Activated T-helper 2 cell treated with anti-CD3 and anti-CD28 coated beads, Interferon-gamma antibody, Interleukin-2, Interleukin-4, amounts not matched to agents 10 μg/mL and 5 μg/mL and 100 μg/mL, durations not matched to agents 14 hours and 24 hours and 36 hours (primary cell): ENCODE measurements at places on chromosomes 7 and 10. TPM values are rescaled to one million over a fixed set of nuclear protein-coding genes. Genes with fewer than 3 reads are reported as not detected.
A peak's percentile ranks its signal among the peaks of the same experiment; 100 is the strongest.

- DNase-seq: no peak
- H3K4me3 ChIP-seq: no peak overlapping the region
- H3K4me1 ChIP-seq: peaks cover 21% of the 10 kb centered on the region
Measured at GRCh38 chr10:86447432-86447831, 74.2 kb downstream of the WAPL start.

DNA sequence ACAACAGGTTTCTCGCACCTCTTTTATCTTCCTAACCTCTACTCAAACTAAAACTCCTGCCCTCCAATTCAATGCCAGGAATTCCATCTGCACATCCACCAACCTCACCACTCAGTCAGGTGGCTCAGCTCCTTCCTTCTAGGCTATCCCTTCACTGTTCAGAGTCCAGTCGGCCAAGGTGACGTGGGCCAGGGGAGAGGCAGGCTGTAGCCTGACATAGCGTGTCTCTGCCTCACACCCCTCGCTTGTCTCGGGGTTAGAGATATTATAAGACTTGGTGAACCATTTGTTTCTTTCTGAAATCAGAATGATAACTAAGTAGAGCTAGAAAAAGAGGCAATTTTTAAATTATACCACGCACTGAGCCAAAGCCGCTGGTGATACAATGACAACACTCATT, 31.1 kb downstream of the HIPK2 start:
- H3K27me3 ChIP-seq: no peaks in the 10 kb centered on the region
- H3K4me1 ChIP-seq: peaks cover 12% of the 10 kb centered on the region
- no peak for DNase-seq
- H3K36me3 ChIP-seq: peaks cover 3% of the 10 kb centered on the region
- no peak overlapping the region for H3K4me3 ChIP-seq

The TRPV6 gene
- total RNA-seq: 0.07 TPM in 1 of 2 replicates, not detected in the other

DNA sequence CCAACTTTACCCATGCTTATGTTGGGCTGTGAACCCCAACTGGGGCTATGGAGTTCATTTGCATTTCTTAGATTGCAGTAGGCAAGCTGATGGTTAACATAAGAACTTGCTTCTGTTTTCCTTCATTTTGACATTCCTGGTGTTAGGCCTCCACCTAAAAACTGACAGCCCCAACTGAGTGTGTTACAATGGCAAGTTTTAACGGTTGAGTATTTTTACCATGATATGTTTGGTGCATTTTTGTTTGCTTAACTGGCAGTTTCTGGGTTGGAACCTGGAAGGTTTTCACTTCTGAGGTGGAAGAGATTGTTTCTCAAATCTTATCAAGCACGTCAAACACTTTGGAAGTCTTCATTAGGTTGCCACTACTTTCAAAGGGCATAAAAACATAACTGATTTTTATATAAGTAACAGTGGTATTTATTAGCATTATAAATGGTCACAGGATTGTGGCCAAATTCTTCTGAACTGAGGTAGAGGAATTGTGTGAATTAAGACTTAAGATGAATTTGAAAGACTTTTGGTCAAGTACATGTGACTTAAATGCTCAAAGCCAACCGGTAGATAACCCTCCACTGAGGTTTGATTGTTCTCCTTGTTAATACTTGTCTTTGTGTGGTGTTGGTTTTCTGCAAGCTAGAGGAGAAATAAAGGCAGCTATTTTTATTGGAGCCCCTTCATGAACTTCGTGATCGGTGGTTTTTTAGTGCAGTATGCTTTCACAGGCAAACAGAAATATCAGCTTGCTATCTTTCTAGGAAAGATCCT, 2.8 kb downstream of the BMI1 start:
- H3K4me3 ChIP-seq: peak overlapping the region; percentile 83
- peaks cover 63% of the 10 kb centered on the region for H3K36me3 ChIP-seq
- peaks cover 46% of the 10 kb centered on the region for H3K4me1 ChIP-seq
- no peak for DNase-seq
- H3K27ac ChIP-seq: no peak overlapping the region

The TDRD1 gene
- 0.11 and 0.30 TPM in 2 replicates for total RNA-seq
